ENCODE measurements at places on chromosomes 16 and 17. TPM values are rescaled to one million over a fixed set of nuclear protein-coding genes. Genes with fewer than 3 reads are reported as not detected.

Gene HCRT
- total RNA-seq, result not detected

Gene STAC2
- total RNA-seq, result 0.08 TPM

GRCh38 chr16:61836804-61837393 is 199.3 kb downstream of the CDH8 start:
- DNase-seq, result no peak

- no peak for DNase-seq
Measured at GRCh38 chr16:68469796-68470460, 21.6 kb upstream of the SMPD3 start.

GRCh38 chr17:16888413-16889087 is 83.4 kb downstream of the TNFRSF13B start:
- no peak for DNase-seq

Gene HES7
- 4.0 TPM for total RNA-seq

Gene SERPINF2
- total RNA-seq, result 0.77 TPM

Gene GRIN2A
- total RNA-seq, result 12.3 TPM

Gene TBC1D3E
- not detected for total RNA-seq

DNA sequence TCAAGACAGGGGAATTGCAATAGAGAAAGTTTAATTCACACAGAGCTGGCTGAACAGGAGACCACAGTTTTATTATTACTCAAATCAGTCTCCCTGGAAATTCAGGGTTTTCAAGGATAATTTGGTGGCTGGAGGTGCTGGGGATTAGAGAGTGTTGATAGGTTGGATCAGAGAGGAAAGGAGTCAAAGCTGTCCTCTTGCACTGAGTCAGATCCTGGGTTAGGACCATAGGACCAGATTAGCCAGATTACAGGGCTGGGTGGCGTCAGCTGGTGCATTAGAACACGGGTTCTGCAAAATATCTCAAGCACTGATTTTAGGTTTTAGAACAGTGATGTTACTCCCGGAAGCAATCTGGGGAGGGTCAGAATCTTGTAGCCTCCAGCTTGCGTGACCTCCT is 1.8 kb upstream of the NSMCE1 start:
- no peak for DNase-seq

- no peak for DNase-seq
Measured at GRCh38 chr17:6683081-6683684, 30.0 kb downstream of the SLC13A5 start.

Gene AIPL1
- not detected for total RNA-seq

Data from Panc1 (cell line).